H54 (cell line): ENCODE measurements at places on chromosomes 4 and X.

- no peak for DNase-seq
Observed at GRCh38 chr4:8079031-8079885, 79.4 kb downstream of the ABLIM2 start.

GRCh38 chr4:8773124-8773931 lies 98.3 kb downstream of the HMX1 start:
- no peak for DNase-seq

DNA sequence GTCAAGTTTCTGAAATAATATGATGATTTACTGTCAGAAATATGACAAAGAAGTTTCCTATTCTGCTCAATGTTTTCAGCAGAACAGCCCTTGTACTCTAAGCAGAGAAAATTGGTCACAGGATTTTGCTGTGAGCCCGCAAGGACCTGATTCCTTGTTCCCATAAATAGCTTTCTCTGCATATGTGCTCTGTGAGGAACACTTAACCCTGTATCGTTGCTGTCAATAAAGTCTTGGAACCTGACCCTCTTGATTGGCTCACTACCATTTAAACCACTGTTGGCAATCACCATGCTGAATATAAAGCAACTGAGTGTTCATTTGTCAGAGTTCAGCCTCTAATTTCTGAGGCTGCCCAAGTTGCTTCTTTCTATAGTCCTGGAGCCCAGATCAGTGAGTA lies 158.2 kb upstream of the NOCT start:
- no peak for DNase-seq

DNA sequence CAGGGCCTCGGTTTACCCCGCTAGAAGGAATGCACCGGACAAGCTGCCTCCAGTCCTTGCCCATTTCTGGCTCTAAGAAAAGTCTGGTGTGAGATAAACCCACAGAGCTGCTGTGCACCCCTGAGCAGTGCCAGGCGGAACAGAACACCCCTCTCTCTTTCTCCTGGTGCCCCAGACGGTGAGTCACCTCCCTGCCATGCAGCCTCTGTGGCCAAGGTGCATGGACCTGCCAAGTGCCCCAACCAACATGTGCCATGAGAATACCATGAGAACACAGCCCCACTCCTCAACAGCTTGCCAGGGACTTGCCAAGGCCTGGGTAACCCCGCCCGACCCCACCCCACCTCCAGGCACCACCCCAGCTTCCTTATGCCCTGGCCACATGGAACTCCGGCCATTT lies 47.7 kb upstream of the MAN2B2 start:
- DNase-seq = no peak

DNA sequence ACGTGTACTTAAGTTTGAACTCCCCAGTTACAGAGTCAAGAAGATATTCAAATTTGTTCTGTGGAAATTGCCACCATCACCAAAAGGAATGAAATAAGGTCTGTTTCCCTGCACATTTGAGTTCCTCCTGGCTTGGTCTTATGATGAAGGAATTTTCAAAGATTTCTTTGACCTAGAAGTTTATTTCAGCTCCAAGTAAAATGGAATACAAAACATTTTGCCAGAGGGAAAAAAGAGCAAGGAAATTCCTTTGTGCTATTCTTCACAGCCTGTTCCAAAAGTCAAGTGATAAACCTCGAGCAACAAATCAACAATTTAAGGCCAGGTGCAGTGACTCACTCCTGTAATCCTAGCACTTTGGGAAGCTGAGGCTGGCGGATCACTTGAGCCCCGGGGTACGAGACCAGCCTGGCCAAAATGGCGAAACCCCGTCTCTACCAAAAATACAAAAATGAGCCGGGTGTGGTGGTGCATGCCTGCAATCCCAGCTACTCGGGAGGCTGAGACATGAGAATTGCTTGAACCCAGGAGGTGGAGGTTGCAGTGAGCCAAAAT lies 3.4 kb downstream of the NKRF start:
- DNase-seq = no peak

GRCh38 chr4:67134616-67135015 lies 410.7 kb downstream of the CENPC start:
- no peak for DNase-seq

DNA sequence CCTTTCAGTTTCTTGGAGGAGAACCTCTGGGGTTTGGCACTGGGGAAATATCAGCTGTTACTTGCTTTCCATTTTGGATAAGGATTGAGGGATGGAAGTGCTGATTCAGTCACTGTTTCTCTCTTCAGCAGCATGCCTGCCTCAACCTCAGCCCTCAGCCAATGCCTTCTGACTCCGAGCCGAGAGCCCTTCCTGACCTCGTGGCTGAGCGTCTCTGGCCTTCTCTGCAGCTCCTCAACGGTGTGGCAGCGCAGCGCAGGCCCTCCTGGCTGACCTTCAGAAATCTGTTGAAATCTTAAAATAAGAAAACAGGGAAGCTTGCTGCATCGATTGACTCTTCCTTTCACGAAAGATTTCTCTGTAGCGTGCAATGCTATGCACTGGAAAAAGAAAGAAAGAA lies 434.3 kb upstream of the FAT1 start:
- DNase-seq = no peak
